ENCODE measurements at places on chromosomes 4 and X.

GRCh38 chrX:24423960-24424359 lies 41.1 kb upstream of the PDK3 start:
- DNase-seq: no peak

- no peak for DNase-seq
Observed at GRCh38 chrX:43224496-43224895, 431.6 kb upstream of the MAOA start.

DNA sequence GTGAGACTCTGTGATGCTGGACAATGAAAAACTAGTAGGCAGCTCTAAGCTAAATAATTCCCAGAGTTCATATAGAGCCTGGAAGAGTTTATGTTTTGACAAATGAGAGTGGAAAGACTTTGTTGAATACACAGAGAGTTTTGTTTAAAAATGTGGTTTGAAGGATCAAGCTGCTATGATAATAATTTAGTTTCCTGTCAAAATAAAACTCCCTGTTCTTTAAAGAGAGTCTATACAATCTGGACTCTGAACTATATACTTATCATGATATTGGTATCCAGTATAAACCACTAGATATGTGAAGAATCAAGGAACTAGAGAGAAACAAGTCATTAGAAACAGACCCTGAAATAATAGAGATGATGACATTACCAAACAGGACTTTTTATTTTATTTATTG lies 158.6 kb downstream of the C4orf33 start:
- DNase-seq: no peak

GRCh38 chrX:43973249-43974099 lies at the start of gene NDP:
Gene NDP (minus strand): TSS chrX:43973390. CDS start chrX:43958645, 14,745 bp downstream.
- no peak for DNase-seq

DNA sequence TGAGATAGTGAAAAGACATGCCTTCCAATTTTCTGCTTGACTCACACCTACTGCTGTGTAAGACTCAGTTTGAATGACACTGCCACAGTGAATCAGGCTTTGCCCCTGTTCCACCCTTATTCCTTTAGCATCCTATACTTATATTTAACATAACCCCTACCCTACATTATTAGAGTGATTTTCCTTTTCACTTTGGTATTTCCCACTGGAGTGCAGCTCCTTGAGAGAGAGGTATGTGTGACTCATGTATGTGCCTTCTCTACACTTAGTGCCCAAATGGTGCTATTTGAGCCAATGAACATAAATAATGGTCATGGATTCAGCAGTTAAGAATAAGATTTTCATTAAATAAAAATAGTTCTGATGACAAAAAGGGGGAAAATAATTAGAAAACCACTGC lies 69.5 kb downstream of the RRAGB start:
- no peak for DNase-seq

- no peak for DNase-seq
Observed at GRCh38 chr4:6770581-6771228, 11.8 kb upstream of the KIAA0232 start.

- no peak for DNase-seq
Observed at GRCh38 chr4:42235304-42236021, 83.0 kb upstream of the BEND4 start.

- no peak for DNase-seq
Observed at GRCh38 chr4:6644792-6645530, 4.5 kb downstream of the MRFAP1 start.

GRCh38 chrX:133849676-133850075 lies 135.7 kb downstream of the GPC3 start:
- DNase-seq: no peak

DNA sequence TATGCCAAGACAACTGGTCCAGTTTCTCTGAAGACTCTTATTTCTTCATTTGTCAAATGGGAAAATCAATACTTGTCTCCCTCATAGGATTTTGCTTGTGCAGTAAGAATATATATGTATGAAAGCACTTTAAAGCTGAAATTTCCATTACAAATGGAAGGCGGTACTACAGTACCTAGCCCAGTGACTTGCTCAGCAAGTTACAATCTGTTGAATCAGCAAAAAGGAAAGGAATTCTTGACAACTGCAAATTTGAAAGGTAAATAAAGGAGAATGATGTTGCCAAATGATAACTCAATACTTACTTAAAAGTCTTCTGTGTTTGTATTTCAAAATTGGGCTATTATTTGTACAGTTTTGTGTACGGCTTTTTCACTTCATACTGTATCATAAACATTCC lies 71.1 kb downstream of the PKD2 start:
- DNase-seq: no peak

GRCh38 chr4:150418757-150419410 lies 163.1 kb upstream of the MAB21L2 start:
- DNase-seq: no peak

- no peak for DNase-seq
Observed at GRCh38 chr4:82415922-82416365, 14.3 kb downstream of the HNRNPDL start.

- DNase-seq: no peak
Observed at GRCh38 chrX:110966839-110967238, 129.2 kb upstream of the PAK3 start.

DNA sequence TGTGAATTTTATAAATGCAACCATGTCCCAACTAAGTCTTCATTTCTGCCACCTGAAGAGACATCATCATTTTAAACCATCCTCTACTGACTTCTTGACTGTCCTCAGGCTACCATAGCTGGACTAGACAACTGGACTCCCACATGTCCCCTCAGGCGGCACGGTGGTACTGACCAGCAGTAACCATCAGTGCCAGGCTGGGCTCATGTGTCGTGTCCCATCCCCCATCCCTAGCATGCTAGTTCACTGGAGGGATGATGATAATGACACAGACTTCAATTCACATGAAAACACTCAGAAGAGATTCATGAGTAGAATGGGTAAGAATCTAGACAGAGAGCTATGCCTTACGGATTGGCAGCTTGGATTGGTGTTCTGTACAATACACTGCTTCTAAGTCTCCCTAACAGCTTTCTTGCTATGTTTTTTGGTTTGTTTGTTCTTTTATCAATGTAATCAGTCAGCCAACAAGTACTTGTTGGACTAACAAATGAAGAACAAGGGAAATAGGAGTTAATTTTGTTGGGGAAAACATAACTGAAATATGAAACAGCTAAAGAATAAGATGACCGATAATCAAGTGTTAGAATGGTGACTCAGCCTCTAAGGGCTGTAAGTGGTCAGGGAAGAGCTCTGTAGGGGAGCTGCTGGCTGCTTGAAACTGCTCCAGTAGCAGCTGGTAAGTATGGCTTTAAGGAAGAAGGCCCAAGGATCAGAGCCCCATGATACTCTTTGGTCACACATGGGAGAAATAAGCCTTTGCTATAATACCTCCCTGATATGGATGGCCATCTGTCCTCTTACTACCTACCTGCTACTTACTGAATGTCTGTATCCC lies 10.3 kb downstream of the ZDHHC9 start:
- no peak for DNase-seq

DNA sequence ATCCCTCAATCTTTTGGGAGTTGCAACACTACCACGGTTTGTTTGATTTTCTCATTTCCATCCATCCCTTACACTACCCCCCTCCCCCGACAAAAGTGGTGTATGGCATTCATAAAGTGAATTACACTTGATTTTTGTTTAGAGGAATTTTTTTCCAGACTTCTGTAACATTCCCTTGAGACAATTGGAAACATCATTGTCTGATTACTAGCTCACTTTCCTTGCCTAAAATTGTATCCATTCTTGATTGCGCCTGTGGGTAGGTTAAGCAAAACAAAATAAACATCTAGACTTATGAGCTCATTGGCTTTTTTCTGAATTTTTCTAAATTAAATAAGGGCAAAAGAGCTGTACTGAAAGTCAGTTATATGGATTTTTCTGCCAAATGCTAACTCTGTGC lies 3.5 kb downstream of the GPC3 start:
- DNase-seq: no peak

GRCh38 chrX:111652719-111653118 lies 28.3 kb upstream of the ALG13 start:
- DNase-seq: no peak

DNA sequence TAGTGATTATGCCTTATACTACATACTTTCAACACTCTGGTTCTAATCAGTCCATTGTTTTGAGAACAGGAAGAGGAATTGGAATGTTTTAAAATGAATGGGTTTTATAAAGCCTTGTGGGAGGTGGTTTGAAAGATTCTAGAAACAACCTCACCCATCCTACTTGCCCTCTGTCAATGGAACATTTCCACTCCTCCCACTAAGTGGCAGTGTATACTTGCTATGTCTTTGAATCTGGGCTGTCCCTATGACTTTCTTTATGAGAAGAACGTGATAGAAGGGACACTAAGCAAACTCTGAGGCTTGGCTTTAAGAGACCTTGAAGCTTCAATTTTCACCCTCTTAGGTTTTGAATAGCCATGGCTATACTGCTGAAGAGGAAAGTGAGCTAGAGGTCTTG lies 611.2 kb downstream of the PPP4R3C start:
- DNase-seq: no peak

DNA sequence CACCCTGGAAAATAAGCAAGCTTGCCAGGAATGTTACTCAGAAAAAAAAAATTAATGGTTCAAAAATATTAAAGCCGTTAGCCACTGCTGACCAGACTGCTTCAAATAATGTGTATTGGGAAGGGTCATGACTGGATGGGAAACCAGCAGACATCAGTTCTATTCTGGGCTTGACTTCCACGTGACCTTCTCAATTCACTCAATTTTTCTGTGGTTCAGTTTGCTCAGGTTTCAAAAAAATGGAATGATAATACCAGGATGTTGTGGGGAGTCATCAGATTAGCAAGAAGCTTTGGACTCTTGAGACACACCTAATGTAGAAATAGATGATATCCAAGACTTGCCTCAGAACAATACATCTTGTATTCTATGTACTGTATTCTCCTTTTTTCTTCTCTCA lies 541.9 kb upstream of the BOD1L1 start:
- no peak for DNase-seq

GRCh38 chrX:23385242-23385641 lies 50.6 kb downstream of the PTCHD1 start:
- no peak for DNase-seq

GRCh38 chrX:107470198-107470597 lies 20.7 kb downstream of the FRMPD3 start:
- no peak for DNase-seq

DNA sequence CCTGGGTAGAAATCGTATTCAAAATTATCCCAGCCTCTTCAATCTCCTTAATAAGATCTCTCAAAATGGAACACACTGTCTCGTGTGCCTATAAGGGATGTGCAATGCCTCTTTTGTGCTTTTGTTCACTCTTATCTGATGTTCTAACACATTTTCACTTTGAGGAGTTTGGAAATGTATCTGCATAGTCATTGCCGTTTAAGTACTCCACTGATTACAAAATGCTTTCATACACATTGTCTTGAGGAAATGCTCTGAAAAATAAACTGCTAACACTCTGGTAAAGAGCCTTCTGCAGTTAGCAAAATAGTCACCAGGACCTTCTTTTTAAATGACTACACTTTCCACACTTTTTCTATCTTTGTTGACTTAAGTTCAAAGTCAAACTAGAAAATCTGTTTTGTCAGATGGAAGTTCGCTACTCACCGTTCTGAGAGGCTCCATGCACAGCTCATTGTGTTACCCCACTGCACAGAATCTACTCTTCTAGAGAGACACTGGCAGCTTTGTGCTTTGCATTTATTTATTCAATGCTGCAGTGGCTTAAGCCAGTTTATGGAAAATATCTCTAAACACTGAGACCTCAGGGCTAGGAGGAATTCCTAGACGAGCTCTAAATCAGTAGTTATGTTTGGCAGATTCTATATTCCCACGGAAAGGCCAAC lies 159.0 kb downstream of the CHIC2 start:
- DNase-seq: no peak

- no peak for DNase-seq
Observed at GRCh38 chr4:125693228-125693627, 378.5 kb downstream of the FAT4 start.

DNA sequence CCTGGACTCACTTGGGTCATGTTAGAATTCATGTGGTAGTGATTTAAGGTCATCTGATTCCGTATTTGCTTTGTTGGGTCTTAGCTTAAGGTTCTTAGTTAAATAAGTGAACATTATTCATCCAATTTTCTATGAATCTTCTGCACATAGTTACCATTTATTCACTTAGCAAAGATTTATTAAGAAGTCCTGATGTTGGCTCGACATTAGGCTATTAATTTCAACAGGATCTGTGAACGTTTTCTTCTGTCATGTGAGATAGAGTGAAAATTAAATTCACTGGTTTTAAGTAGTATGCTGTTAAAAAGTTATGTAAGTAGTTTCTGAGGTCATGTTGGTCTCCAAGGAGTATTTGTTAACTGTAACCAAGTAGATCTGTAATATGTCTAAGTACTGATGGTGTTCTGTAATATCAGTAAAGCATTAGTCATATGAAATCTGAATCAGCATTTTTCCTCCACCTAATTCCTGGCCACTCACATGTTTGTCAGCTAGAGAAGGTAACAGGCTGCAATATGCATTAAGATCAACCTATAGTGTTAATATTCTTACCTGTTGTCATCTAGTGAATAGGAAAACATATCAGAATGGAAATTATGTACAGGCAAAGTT lies 155.6 kb downstream of the PCDH7 start:
- DNase-seq: no peak

DNA sequence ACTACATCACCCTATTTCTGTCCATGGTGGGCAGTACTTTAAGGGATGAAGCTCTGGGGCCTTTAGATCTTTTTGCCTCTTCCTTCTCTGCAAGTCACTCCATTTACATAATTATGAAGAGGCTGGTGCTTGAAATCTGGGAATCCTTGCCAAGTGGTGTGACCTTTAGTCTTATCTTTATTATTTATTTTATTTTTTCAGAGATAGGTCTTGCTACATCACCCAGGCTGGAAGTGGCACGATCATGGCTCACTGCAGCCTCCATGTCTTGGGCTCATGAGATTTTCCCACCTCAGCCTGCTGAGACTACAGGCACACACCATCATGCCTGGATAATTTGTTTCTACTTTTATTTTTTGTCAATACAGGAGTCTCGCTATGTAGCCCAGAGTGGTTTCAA lies 34.4 kb upstream of the HAND2 start:
- DNase-seq: no peak

GRCh38 chrX:68146054-68146453 lies 287.2 kb downstream of the OPHN1 start:
- DNase-seq: no peak

- no peak for DNase-seq
Observed at GRCh38 chr4:150253965-150254630, 175.9 kb downstream of the DCLK2 start.

DNA sequence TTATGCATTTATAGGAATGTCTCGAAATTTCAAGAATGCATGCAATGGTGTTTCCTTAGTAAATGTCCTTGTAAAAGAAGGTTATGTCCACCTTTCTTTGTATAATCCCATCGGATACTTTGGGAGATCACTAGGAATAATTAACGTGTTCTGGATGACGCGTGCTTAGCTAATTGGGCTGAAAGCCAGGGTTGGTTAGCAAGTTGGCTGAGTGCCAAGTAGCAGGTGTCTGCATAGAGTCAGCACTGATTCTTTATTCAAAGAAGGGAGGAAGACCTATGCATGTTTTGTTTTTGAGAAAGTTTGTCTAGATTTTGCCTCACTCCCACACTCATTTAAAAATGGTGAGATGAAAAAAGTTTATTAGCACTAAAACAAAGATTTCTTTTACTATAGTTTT lies 144.6 kb downstream of the SOX3 start:
- DNase-seq: no peak

- DNase-seq: no peak
Observed at GRCh38 chrX:16639966-16640365, 10.0 kb upstream of the S100G start.

Data from CD4-positive, alpha-beta T cell (primary cell).